Endothelial cell (in vitro differentiated cells): ENCODE measurements at places on chromosomes 13 and 19. TPM values are rescaled to one million over a fixed set of nuclear protein-coding genes. Genes with fewer than 3 reads are reported as not detected.

DNA sequence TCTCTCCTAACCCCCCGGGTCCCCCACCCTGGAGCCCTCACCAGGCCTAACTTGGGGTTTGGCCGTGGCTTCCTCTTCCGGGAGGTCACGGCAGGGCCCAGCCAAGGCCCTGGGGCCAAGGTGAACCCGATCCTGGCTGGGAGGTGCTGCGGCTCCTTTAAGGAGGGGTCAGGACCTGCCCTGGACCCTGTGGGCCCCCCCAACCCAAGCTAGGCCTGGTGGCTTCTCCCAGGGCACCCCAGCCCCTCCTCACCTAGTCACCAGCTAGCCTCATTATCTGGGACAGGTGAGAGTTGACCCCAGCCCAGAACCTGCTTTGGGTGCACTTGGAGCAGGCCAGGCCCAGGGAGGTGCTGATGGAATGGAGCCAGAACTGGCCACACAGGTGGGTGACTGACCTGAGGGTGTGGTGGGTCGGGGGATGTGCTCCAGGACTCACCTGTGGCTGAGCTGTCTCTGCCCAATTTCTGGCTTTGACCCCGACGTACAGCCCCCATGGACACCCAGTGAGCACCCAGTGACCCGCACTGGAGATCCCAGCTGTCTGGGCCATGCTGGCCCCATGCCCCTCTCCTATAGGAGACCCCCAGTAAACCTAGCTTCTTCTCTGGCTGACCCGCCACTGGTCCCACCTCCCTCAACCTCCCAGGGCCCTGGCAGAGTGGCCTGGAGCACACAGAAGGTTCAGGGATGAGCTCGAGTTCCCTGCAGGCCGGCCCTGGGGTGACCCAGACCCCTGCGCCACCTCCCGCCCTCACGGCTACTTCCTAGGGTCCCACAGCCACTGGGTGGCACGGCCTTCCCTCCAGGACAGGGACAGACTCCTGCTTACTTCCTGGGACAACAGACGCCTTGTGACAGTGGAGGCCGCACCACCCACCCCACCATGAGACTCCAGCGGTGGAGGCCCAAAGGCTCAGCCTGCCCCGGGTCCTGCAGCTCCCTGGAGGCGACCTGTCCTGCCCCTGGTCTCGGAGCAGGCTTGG is 6.7 kb upstream of the MKNK2 start:
- DNase-seq = no peak

DNA sequence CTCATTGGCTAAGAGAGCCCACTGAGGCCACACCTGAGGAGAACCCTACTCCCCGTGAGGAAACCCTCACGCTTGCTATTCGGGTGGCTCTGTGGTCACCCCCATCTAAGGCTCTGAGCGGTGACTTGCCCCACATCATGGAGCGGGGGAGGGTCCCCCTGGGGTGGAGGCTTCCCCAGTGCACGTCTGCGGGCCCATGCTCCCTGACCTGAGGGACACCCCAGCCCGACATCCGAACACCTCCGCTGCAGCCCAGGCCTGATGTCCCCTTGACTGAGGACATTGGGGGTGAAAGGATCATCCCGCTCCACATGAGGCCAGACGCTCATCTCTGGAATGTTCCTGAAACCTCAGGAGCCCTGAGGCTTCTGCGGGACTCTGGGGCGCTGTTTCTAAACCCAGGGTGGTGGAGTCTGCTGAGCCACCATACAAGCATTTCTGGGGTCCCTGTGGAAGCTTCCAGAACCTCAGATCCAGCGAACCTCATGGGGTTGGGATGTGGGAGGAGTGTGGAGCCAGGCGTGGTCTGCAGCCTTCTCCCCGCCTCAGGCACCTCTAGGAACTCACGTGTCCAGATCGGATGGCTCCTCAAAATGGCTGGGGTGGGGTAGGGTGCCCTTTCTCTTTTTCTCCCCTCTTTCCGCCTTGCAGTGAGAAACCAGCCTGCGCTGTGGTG is 19.9 kb downstream of the TMED1 start:
- DNase-seq = no peak

GRCh38 chr13:97710797-97711196 is 242.7 kb upstream of the IPO5 start:
- no peak for DNase-seq

GRCh38 chr19:19559931-19560330 is 21.9 kb downstream of the CILP2 start:
- no peak for DNase-seq

DNA sequence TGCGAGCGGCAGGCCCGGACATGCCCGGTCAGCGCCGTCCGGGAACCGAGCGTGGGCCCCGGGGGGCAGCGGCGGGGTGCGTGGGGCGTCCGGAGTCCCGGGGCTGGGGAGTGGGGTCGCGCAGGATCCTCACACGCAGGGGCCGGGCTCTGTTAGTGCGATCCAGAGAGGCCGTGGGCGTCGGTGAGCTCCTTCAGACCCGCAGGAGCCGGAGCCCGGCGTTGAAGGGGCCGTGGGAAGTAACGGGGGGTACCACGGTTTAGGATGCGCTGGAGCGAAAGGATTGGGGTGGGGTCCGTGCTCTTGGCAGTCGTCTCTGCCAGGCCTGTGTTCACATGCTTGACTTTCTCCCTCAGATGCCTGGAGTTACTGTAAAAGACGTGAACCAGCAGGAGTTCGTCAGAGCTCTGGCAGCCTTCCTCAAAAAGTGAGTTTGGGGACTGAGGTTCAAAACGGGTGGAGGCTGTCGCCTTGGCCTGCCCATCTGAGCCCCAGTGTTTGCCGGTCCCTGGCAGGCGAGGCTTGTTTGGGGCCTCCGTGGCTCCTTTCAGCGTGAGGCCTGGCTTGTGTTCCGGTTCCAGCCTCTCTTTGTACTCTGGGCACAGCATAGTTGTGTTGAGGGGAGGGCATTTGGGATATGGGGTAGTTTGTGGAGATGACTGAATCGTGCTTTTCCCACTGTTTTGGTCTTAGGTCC is 512 bp downstream of the RPS19 start:
- DNase-seq = no peak

- no peak for DNase-seq
These were observed 241.1 kb upstream of the ATXN8OS start for GRCh38 chr13:69866555-69866954.

The SPTBN4 gene
- 0.49 TPM for total RNA-seq

The TEAD2 gene
- 167 TPM for total RNA-seq

The CGB1 gene
- not detected for total RNA-seq
